SW 1271 (cell line): ENCODE measurements at places on chromosomes 3 and 15.

DNA sequence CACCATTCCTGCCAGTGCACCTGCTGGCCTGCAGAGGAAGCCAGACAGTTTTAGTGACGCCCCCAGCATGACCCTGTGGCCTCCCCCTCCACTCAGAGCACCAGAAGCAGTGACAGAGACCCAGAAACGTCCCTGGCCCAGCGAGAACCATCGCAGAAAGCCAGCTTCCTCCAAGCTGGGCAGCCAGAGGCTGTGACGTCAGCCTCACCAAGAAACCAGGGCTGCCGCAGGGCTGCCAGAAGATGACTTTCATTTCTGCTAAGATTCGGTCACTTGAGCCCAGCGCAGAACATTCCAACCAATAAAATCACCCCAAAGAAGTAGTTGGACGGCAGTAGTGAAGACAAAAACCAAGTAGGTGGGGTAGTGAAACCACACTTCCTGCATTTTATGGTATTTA, 29.6 kb upstream of the RPL32 start:
- DNase-seq, result no peak

- DNase-seq, result no peak
These were observed 43.6 kb upstream of the DIPK2A start for GRCh38 chr3:143928056-143928455.

- DNase-seq, result no peak
These were observed 50.0 kb upstream of the PCSK6 start for GRCh38 chr15:101539492-101539891.

DNA sequence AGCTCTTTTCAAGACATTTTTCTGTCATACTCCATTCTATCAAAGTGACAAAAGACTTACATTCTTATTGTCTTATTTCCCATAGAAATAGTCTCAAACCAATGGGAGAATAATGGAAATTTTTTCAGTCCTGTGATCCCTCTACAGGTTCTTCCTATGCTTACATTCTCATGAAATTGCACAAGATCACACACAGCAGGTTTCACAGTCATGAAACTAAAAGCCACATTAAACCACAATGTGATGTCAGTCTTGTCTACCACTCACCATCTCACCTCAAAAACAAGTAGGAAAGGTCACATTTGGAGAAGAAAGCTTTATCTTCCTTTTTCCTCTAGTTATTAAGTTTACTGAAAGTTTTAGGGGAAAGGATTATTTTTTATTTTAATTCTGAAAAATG, 161.0 kb upstream of the RORA start:
- no peak for DNase-seq

GRCh38 chr15:83248151-83249029, 36.1 kb downstream of the BNC1 start:
- DNase-seq, result peak; percentile 72
